ENCODE measurements at places on chromosomes 6 and 20.

GRCh38 chr6:139920027-139920775, 545.8 kb upstream of the CITED2 start:
- no peak for DNase-seq

DNA sequence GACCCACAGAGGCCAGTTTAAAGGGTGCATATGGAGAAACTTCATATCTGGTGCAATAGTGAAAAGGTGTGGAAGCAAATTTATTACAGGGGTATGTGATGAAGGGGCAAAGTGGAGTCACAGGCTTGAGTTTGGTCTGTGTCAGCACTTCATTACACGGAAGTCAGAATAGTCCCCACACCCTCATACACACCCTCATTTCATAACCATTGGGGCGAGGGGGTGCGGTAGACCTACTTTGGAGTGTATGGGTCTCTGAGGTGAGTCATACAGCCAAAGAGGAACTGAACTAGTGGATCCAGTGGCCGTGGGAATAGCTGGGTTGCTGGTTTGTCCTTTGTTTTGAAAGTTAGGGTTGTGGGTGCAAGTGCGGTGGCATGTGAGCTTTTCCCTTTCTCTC, 3.3 kb downstream of the TM9SF4 start:
- no peak for DNase-seq

- no peak for DNase-seq
These were observed 18.0 kb downstream of the AARS2 start for GRCh38 chr6:44294832-44295791.

DNA sequence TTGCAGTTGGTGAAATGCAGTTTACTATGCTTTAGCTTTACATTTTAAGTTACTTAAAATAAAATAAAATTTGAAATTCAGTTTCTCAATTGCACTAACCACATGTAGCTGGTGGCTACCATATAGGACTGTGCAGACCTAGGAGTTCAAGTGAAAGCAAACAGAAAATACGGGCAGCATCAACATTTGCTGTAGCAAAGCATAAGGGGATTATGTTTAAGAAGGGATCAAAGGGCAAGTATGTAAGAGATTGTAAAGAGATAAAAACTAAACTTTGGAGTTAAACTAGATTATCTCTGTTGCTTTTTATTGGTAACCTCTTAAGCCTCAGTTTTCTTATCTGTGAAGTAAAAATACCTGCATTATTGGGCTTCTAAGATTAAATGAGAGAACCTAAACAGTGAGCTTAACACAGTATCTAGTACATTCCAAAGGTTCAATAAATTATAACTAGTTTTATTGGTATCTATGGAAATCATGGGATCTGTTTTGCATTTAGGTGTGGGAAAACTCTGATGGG, 81.2 kb downstream of the SPTLC3 start:
- no peak for DNase-seq

DNA sequence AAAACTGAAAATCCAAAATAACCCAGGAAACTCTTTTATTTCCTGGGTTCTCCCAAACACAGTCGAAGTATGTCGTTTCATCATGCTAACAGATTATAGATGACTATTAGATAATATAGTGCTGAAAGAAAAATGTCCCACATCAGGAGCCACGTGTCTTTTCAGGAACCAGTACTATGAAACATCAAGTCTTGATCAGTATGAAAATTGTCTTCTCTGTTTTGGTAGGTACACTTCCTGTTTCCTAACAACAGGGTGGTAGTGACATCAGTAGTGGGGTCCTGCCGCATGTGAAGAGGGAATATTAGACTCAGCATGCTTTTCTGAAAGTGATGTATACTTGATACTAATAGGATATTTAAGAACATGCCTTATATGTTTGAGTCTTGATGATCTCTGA, 136.7 kb downstream of the HIVEP1 start:
- DNase-seq, result no peak

DNA sequence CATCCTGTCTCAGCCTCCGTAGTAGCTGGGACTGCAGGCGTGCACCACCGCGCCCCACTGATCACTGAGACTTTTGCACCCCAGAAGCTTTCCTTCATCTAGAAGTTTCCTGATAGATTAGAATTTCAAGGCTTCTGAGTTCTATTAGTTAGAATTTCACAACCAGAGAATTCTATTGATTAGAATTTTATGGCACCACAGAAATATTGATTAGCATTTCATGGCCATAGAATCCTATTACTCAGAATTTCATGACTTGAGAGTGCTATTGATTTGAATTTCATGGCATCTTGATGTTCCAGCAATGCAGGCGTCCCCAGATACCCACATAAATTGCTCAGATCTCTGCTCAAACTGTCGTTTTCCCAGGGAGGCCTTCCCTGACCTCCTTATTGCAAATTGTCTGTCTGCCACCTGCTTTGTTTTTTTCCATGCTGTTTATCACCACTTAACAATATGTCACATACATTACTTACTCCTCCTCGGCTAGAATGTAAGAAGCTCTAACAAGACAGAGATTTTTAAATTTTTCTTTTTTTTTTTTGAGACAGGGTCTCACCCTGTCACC, 16.9 kb upstream of the CBFA2T2 start:
- no peak for DNase-seq

GRCh38 chr20:63833776-63834490, 2.9 kb upstream of the ZBTB46 start:
- DNase-seq, result no peak

GRCh38 chr6:100335991-100336390, 128.7 kb downstream of the SIM1 start:
- no peak for DNase-seq

GRCh38 chr6:17551383-17551958, 48.6 kb upstream of the FAM8A1 start:
- no peak for DNase-seq

GRCh38 chr6:84425971-84426705, 198.7 kb upstream of the CEP162 start:
- no peak for DNase-seq
